Uterus (tissue), 4 donors: ENCODE measurements at places on chromosomes 13 and 19. TPM values are rescaled to one million over a fixed set of nuclear protein-coding genes. Genes with fewer than 3 reads are reported as not detected.
A peak's percentile ranks its signal among the peaks of the same experiment; 100 is the strongest.

DNA sequence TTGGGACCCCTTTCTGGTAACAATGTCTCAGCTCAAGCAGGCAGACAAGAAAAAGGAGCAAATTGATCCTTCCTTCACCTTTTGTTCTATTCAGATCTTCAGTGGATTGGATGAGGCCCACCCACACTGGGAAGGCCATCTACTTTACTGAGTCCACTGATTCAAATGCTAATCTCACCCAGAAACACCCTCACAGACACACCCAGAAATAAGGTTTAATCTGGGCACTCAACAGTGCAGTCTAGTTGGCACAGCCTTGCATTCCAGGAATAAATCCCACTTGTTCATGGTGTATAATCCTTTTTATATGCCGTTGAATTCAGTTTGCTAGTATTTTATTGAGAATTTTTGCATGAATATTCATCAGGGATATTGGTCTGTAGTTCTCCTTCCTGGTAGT lies 148.4 kb downstream of the COG6 start:
- H3K36me3 ChIP-seq = no peaks in the 10 kb centered on the region
- no peaks in the 10 kb centered on the region for H3K27me3 ChIP-seq
- no peak overlapping the region for H3K4me3 ChIP-seq
- no peak overlapping the region for H3K27ac ChIP-seq
- DNase-seq = no peak

DNA sequence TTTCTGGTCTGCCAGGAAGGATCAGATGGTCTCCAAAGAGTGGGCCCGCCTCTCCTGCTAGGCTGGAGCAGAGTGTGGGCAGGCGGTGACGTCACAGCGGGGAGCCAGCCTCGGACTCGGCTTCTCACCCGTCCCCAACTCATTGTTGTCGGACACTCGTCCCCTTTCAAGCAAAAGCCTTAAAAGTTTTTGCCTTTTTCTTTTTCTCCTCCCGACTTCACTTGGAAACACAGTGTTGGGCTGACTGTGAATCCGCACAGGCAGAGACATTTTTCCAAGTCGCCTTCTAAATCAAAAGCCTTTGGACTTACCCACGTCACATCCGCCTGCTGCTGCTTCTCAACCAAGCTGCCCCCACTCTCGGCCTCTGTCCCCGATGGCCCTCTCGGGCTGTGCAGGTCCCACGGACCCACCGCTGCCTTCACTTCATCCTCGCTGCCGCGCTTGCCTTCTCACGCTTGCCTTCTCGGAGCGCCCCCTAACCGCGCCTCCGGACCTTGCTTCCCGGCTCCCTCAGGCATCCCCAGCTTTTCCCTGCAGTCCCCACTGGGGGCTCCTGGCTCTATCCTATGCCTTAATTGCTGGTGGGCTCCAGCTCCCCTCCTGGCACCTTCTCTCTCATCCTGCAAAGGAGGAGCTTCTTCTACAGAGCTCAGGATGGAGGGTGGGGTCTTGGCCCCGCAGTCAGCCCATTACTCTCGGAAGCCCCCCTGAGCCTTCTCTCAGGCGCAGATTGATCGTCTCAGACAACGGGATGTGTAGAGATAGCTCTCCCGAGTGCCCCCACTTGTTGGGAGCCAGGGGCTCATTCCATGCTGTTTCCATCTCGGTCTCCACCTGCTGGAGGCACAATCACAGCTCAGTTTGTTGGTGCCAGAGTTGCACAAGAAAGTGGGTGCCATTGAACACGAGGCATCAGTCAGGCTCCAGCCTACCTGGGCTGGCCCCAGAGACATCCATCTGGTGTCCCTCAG lies 3.9 kb upstream of the ZNF135 start:
- peak overlapping the region; percentile 36 for H3K27ac ChIP-seq
- DNase-seq = peak; percentile 34
- H3K4me1 ChIP-seq = no peaks in the 10 kb centered on the region
- H3K36me3 ChIP-seq = no peaks in the 10 kb centered on the region
- no peaks in the 10 kb centered on the region for H3K27me3 ChIP-seq

DNA sequence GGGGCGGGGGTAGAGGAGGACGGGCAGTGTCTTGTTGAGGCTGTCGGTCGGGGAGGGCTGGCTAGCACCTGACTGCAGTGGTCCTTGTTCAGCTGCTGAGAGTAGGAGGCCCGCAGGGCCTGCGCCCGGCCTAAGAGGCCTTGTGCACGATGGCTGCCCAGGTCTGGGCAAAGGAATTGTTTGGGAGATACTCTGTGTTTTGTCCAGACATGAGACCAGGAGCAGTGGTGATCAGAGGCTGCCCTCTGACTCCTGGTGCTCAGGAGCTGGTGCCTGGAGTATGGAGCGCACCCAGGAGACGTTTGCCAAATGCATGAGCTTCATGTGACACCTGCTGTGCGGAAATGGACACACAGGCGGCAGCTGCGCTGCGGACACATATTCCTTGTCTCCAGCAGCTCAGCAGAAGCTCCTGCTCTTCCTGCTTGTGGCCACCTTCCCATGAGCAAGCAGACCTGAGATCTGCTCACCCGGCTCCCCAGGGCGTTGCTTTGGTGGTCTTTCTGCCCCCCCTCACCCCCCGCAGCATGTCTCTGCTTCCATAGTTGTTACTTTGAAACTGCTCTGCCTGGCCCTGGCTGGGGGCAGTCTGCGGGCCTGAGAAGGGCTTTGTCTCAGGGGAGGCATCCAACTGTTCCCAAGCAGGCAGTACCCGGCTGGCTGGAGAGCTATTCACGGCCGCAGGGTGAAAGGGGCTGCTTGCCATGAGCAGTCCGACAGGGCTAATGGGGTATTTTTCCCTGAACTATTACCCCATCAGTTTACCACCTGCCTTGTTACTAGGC lies 163.9 kb downstream of the TEX29 start:
- no peak overlapping the region for H3K27ac ChIP-seq
- no peaks in the 10 kb centered on the region for H3K27me3 ChIP-seq
- no peak for DNase-seq

DNA sequence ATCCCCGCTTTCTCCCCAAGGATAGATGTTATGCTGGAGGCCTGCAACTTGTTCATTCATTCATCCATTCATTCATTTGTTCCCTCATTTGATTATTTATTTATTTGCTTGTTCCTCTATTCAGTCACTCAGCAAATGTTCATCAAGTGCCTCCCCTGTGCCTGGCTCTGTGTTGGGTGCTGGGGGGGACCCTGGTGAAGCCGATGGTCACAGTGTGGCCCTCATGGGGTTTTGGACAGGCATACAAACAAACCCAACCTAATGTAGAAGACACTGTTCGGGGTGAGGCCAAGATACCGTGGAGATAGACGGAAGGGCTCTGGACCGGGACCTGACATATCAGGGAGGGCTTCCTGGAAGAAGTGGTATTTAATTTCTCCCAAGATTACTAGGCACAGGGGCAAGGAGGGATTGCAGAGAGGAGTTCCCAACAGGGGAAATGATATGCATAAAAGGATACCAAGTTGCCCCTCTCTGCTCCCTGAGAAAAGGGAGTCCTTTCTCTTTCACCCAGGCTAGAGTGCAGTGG lies 58.1 kb downstream of the ZNF536 start:
- no peak overlapping the region for H3K4me3 ChIP-seq
- H3K4me1 ChIP-seq = no peaks in the 10 kb centered on the region
- no peaks in the 10 kb centered on the region for H3K36me3 ChIP-seq
- DNase-seq = no peak

- no peaks in the 10 kb centered on the region for H3K27me3 ChIP-seq
- H3K36me3 ChIP-seq = no peaks in the 10 kb centered on the region
- no peak overlapping the region for H3K4me3 ChIP-seq
- no peaks in the 10 kb centered on the region for H3K4me1 ChIP-seq
These were observed 618.4 kb upstream of the SLITRK5 start for GRCh38 chr13:87052731-87053130.

GRCh38 chr19:50551715-50552187 lies 16.5 kb downstream of the LRRC4B start:
- no peaks in the 10 kb centered on the region for H3K36me3 ChIP-seq
- H3K27me3 ChIP-seq = peaks cover 3% of the 10 kb centered on the region
- H3K4me1 ChIP-seq = no peaks in the 10 kb centered on the region
- H3K4me3 ChIP-seq = peak overlapping the region; percentile 15

DNA sequence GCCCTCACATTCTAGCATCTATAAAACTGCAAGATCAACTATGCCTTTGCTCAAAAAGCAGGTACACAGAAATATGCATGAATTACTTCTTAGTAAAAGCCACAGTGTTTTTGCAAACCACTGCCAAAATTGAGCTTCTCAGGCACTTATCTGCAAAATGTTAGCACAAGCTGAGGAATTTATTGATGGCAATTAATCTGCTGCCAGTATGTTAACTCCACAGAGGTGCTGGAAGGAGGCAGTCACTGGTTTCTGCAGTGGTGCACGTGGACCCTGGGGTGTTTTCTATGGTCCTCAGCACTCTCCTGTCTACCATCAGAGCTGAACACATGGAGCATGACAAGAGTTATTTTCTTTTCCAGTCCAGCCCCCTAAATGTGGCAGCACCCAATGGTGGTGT lies 44.2 kb downstream of the CLDN10 start:
- no peaks in the 10 kb centered on the region for H3K27me3 ChIP-seq
- no peak overlapping the region for H3K4me3 ChIP-seq
- no peaks in the 10 kb centered on the region for H3K36me3 ChIP-seq
- no peak for DNase-seq

DNA sequence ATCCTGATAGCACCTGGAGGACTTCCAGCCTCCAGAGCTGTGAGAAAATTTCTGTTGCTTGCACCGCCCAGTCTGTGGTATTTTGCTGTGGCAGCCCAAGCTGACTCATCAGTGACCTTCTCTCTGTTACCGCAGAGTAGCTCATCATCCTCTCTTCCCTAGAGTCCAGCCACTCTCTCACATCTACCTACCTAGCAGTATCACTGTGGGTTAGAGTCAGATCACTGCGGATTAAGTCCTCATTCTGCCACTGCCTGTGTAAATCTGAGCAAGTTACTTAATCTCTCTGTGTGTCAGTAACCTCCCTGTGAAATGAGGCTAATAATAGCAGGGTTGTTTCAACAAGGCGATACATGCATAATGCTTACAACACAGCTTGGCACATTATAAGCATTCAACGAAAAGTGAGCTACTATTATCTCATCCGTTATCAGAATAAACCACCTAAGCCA lies 40.3 kb upstream of the USPL1 start:
- no peaks in the 10 kb centered on the region for H3K4me1 ChIP-seq
- H3K27me3 ChIP-seq = no peaks in the 10 kb centered on the region
- no peak overlapping the region for H3K27ac ChIP-seq
- DNase-seq = no peak
- no peak overlapping the region for H3K4me3 ChIP-seq

DNA sequence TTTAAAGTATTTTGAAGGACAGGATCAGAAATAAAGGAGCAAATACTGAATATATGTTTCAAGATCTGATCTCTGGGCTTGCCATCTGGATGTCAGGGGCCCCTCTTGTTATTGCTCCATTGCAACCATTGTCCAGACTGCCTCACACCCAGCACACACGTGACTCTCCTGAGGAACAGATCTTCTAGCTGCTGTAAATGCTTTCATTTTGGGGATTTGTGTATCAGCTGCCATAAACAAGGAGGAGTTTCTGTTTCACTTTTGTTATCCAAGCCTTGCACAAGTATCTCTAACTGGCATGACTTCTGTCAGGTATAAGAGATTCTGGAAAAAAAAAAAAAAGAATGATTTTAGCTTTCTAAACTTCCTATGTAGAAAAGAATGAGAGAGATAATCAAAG lies 1624.1 kb upstream of the PRR20A start:
- H3K4me3 ChIP-seq = no peak overlapping the region
- DNase-seq = no peak
- no peak overlapping the region for H3K27ac ChIP-seq
- H3K36me3 ChIP-seq = no peaks in the 10 kb centered on the region
- no peaks in the 10 kb centered on the region for H3K27me3 ChIP-seq

DNA sequence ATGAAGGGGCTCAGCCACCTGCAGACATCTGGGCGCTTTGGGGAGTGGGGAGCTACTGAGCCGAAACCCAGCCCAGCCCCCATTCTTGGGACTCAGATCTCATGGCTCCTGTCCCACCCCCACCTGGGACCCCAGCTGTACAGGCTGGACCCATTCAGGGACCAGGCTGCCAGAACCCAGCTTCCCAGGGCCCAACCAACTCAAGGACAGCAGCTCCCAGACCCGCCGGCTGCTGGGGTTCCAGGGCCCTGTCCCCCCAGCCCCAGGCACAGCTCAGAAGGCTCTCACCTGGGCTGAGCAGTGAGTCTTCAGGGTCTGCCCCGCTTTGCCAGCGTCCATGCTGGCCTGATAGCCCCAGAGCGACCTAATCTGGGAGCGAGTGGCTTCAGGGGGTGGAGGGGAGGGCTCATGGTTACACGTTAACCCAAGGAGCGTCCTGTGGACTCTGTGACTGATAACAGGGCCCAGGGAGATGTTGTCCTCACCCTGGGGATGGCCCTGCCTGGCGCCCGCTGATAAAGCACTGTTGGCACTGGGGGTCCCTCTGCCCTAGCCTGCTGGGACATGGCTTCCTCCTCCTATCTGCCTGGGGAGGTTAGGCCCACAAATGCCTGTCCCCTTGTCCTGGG lies at the start of gene TMEM86B:
Gene TMEM86B (minus strand): TSS at position 361 of the 629 bp plus-strand sequence. CDS start 22 bp downstream, at position 339.
- no peaks in the 10 kb centered on the region for H3K27me3 ChIP-seq
- no peak within 1 kb of the TSS for H3K4me3 ChIP-seq
- DNase-seq = no peak
- H3K27ac ChIP-seq = no peak within 1 kb of the TSS

DNA sequence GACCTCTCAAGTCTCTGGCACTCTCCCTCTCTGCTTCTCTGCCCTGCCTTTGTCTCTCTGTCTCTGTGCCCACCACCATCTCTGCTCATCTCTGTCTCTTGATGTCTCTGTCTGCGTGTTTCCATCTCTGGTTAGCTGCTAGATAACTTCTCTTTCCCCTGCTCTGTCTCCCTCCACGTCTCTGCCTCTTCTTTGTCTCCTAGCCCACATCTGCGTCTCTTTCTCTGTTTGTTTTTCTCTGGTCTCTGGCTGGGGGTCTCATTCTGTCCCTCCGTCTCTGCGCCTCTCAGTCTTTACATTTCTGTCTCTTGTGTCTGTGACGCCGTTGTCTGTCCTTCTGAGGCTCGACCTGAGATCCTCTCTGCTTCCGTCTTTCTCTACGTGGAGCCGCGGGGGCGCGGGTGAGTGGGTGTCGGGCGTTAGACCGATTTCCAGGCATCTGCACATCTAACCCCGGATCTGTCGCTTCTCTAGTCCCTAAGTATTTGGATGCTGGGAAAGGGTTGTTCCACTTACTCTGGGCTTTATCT lies 386 bp downstream of the GIPR start:
- H3K27me3 ChIP-seq = peaks cover 29% of the 10 kb centered on the region
- no peaks in the 10 kb centered on the region for H3K4me1 ChIP-seq
- no peak for DNase-seq
- no peak overlapping the region for H3K4me3 ChIP-seq
- H3K27ac ChIP-seq = no peak overlapping the region
- H3K36me3 ChIP-seq = no peaks in the 10 kb centered on the region

The C19orf33 gene
- 15.3 TPM for total RNA-seq

The NOTCH3 gene
- total RNA-seq = 152 TPM

The PNMA8B gene
- not detected for total RNA-seq
